CD4-positive, alpha-beta T cell treated with Interleukin-17A for 1 hour (primary cell): ENCODE measurements at places on chromosomes 16 and 17.

GRCh38 chr16:4257646-4258556 lies 14.9 kb downstream of the TFAP4 start:
- no peak for DNase-seq

DNA sequence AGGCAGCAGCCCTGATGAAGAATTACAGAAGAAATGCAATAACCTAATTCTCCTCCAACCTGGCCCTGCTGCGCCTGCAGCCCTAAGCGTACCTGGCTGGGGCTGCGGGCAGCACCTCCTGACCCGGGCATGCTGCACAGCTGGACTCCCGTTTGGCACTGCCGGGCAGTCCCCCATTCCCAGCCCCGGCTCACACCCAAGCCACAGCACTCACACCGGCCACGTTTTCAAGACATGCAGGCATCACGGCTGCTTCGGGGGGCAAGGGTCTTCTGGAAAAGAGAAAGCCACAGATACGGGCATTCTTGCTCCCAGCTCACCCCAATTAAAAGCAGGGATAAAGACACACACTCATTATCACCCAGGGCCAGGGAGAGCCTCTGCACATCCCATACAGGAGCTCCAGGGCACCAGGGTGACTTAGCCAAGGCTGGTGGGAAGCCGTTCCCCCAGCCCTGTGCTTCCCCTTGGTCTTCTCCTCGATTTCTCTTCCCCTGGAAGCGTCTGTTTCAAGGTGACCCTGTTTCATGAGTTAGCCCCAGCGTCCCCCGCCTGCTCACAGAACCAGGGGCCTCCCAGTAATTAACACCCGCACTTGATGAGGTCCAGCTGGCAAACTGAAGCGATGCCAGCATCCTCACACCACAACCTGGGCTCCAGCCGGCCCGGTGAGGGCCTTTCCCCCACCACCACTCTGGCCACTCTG lies 216.7 kb downstream of the C16orf78 start:
- no peak for DNase-seq

- no peak for DNase-seq
Measured at GRCh38 chr16:17273142-17273561, 197.6 kb downstream of the XYLT1 start.

- DNase-seq, result no peak
Measured at GRCh38 chr16:2482708-2483534, 8.0 kb downstream of the TBC1D24 start.

DNA sequence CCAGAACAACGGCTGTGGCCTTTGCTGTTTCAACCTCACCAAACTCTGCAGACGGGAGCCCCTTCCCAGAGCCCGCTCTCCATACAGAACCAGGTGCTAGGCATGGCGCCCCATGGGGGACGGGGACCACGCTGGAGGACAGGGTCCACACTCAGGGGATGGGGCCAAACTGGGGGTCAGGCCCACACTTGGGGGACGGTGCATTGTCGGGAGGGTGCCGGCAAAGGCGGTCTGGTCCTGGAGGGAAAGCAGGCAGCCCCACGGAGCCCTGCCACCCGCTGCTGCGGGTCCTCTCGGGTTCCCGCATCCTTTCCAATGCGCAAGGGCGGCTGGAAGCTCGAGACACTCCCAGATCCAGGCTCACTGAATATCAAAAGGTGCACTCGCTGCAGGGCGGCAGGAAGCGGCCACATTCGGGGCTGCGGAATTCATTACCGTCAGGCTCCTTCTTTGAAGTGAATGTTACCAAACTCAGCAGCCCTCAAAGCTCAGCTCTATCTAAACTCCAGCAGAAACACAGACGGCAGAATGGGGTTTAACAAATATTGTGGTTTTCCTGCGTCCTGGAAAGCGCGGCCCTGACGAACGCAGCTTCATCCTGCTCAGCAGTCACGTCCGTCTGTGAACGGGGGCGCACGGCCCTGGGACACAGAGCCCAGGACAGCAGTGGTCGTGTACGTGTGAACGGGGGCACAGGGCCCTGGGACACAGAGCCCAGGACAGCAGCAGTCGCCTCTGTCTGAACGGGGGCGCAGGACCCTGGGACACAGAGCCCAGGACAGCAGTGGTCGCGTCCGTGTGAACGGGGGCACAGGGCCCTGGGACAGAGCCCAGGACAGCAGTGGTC lies 41.3 kb downstream of the LMF1 start:
- DNase-seq, result no peak

DNA sequence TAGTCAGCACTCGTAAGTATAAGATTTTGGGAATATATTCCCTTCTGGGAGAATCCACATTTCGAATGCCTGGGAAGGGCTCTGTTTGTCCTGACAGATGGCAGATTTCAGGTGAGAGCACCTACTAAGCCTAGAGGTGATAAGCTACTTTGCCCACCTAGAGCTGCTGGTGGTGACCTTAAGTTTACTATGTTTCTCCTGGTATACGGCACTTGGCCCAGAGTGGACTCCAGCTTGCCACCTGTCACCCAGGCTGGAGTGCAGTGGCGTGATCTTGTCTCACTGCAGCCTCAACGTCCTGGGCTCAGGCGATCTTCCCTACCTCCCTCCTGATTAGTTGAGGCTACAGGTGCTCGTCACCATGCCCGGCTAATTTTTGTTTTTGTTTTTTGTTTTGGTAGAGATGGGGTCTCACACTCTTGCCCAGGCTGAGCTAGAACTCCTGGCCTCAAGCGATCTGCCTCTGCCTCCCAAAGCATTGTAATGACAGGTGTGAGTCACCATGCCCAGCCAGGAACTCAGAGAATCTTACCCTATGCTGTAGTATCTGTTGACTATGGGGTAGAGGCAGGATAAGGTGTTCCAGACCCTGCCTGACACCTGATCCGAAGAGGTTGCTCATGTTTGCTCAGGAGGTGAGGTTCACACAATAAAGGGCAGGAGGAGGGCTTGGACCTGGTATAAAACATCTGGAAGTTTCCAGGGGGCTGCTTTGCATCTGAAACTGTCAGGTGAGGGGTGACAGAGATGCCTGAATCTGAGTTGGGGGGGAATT lies at the start of gene ZG16:
ZG16 (plus strand) TSS at position 681 of the 775 bp plus-strand sequence. CDS start 1,011 bp downstream, outside the sequence.
- DNase-seq, result no peak

- DNase-seq, result no peak
Measured at GRCh38 chr17:7843257-7843535, 9.2 kb downstream of the KDM6B start.

GRCh38 chr17:69012895-69013805 lies 47.6 kb downstream of the ABCA9 start:
- DNase-seq, result no peak

DNA sequence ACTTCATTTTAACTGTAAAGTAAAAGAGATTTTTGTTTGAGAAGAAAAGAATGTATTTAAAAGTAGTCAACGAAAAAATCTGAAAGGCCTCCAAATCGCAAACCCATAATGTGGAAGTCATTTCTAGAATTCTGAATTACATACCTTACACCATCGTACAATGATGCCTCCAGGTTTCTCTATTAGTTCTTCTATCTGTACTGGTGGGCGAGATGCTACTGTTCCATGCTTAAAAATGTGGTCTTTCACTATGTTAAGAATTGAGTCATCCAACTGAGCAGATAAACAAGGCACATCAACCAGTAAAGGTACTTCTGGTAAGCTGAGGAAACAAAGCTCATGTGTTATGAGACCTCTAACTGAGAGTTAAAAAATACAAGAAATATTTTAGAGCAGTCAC lies 28.5 kb downstream of the CRLF3 start:
- no peak for DNase-seq

DNA sequence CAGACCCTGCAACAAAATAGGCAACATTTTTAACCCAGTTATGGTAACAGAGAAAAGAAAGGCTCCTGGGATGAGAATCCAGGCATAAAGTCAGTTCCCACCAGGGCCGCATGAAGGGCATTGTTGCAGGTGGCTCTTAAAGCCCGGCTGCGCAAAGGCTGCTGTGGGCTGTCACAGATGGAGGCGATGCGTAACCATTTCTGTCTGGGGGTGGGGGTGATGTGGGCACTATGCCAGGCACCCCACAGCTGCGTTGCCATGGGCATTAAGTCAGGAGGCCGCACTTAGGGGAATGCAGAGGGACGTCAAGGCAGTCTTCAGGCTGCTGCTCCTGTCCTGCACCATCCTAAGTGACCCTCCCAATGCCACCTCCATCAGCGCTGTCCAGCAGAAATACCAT lies 228.4 kb downstream of the CPPED1 start:
- no peak for DNase-seq

DNA sequence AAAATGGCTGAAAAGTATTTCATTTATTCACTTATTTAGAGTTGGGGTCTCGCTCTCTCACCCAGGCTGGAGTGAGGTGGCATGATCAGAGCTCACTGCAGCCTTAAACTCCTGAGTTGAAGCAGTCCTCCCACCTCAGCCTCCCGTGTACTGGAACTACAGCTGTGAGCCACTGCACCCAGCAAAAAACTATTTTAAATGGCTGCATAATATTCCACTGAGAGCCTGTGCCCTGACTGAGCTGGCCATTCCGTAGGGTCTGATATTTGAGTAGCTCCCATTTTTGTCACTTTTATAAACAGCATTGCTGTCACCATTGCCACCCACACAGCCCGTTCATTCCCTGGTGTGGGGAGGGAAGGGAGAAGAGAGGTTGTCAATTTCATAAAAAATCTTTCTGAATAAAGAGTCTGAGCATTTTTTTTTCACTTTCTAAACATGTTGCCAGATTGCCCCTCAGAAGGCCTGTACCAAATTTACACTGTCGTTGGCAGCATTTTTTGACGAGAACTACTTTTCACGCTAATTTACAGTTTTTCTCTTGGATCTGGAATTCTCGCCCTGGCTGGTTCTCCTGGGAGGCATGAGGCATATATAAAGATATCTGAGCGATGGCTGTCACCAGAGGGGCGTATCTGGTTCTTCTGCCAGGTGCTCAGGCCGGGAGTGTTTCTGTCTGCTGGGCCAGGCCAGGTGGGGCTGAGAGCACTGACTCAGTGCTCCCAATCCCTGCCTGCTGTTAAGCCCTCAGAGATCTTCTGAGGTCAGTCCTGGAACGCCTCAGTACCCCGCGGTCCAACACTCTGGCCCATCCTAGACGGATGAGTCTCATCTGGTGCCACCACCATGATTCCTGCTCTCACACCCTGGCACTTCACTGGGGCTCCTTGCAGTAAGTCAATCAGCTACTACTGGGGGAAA lies 7.2 kb upstream of the KIFC3 start:
- DNase-seq, result no peak

DNA sequence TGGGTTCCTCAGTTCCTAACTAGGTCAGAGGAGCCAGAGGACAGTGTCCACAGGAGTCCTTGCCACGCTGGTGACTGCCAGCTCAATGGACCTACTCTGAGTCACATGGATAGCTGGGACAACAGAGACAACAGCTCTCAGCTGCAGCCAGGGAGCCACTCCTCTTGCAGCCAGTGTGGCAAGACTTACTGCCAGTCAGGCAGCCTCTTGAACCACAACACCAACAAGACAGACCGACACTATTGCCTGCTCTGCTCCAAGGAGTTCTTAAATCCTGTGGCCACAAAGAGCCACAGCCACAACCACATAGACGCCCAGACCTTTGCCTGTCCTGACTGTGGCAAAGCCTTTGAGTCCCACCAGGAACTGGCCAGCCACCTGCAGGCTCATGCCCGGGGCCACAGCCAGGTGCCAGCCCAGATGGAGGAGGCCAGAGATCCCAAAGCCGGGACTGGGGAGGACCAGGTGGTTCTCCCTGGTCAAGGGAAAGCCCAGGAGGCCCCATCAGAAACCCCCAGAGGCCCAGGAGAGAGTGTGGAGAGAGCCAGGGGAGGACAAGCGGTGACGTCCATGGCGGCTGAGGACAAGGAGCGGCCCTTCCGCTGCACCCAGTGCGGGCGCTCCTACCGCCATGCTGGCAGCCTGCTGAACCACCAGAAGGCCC lies 6.7 kb downstream of the ZNF646 start:
- DNase-seq, result no peak

- DNase-seq, result no peak
Measured at GRCh38 chr17:30405161-30405560, 26.4 kb downstream of the CPD start.

DNA sequence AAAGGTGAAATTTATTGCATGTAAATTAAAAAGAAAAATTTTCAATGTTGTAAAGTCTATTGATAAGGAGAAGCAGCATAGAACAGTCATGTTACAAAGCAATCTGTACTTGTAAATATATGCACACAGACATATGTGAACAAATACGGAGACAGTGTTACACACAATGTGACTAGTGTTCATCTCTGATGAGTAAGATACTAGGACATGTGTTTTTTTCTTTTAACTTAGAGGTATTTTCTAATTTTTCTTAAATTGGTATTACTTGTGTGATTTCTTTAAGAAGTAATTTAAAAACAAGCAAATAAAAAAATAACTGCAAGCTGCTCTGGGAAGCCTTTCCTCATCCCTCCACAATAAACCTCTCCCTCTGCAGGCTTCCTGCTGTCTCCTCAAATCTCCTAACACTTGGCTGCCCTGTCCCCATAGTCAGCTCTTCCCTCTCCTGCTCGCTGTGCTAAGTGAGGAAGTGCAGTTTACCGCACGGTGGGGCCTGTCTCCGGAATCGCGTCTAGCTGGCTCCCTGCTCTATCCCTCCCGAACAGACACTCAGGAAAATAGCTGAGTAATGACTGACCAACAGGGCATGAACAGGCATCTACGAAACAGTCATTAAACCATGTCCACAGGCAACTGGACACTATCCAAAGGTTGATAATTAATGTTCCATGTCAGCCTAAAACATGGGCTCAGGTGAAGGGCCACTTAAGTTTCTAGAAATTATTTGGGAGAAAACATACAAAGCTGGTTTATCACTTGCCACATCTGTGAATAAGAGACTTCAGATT lies 35.9 kb downstream of the CMTM4 start:
- DNase-seq, result no peak

- no peak for DNase-seq
Measured at GRCh38 chr16:57687363-57687929, 7.2 kb upstream of the DRC7 start.

GRCh38 chr16:2835638-2836493 lies 5.8 kb downstream of the ZG16B start:
- no peak for DNase-seq

GRCh38 chr17:70323269-70323668 lies 153.9 kb downstream of the KCNJ2 start:
- no peak for DNase-seq

DNA sequence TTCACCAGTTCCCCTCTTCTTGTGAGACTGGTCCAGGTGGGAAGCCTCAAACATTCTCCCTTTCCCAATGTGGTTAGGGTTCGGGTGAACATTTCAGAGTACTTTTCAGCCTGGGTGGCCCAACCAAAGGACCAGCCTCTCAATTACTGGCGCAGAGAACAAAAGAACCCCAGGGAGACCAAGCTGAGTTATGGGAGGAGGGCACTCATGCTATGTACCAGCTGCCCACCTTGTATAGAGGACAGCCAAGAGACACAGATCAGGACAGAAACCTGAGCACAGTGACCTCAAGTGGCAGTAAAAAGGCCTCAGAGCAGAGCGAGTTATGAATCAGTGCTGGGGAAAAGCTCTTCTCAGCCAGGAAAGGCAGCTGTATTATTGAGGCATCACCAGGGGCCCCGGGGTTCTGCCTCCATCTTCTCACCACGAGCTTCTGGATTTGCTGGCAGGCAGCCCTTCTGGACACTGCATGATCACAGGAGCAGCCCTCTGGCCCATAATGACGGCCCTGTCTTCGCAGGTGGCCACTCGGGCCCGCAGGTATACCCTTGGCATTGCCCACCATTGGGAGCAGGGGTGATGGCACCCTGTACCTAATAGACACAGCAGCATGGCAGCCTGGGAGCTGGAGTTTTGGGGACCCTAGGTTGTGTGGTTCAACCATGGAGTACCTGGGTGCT lies 3.8 kb downstream of the G6PC3 start:
- DNase-seq, result no peak

GRCh38 chr16:53209877-53210276 lies 155.1 kb downstream of the CHD9 start:
- no peak for DNase-seq
